ENCODE measurements at places on chromosomes 2 and 18. TPM values are rescaled to one million over a fixed set of nuclear protein-coding genes. Genes with fewer than 3 reads are reported as not detected.

GRCh38 chr2:59885541-59885940 lies 667.9 kb downstream of the BCL11A start:
- no peak for DNase-seq

GRCh38 chr18:77250501-77250925 lies 865 bp downstream of the GALR1 start:
- DNase-seq, result no peak

DNA sequence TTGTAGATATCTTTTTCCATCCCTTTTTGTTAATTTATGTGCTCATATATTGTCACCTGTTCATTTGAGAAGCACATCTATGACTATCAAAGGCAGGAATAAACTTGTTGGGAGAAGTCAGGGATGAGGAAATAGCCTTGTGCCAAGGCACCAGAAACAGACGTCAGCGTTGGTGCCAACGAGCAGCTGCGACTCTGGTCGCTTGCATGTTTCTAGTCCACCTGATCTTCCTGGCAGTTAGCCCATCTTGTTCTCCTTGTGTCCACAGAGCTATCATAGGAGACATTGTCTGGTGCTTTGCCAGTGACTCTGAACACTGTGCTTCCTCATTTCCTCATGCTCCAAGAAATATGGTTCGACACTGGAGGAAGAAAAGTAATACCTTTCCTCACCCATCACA lies 374.4 kb downstream of the PTPRM start:
- DNase-seq, result no peak

GRCh38 chr2:43717322-43717721 lies 41.1 kb upstream of the C1GALT1C1L start:
- DNase-seq, result no peak

DNA sequence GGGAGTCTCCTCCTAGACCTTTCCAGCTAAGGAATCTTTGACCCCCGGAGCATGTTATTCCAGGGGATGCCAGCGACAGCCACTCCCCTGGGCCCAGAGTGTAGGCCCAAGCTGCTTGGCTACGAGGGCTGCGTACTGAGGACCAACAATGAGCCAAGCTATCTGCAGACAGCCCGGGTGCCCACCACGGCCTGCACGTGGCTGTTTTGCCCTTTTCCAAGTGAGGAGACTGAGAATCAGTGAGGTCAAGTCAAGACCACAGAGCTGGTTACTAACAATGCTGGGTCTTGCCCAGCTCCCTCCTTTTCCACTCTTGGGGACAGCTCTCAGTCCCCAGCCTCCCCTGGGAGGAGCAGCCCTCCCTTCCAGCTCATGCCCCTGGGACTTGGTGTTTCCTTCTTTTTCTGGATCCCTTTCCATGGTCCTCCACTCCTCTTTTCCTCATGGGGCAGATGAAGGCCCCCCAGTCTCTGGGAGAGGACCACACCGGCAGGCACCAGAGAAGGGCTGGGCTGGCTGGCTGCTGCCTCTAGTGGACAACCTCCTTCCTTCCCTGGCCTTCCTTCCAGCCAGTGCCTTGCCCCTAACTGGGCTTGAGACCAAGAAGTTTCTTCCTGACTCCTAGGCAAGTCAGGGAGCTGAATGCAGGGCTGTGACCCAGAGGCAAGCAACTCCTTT lies 550 bp upstream of the MALL start:
- no peak for DNase-seq

DNA sequence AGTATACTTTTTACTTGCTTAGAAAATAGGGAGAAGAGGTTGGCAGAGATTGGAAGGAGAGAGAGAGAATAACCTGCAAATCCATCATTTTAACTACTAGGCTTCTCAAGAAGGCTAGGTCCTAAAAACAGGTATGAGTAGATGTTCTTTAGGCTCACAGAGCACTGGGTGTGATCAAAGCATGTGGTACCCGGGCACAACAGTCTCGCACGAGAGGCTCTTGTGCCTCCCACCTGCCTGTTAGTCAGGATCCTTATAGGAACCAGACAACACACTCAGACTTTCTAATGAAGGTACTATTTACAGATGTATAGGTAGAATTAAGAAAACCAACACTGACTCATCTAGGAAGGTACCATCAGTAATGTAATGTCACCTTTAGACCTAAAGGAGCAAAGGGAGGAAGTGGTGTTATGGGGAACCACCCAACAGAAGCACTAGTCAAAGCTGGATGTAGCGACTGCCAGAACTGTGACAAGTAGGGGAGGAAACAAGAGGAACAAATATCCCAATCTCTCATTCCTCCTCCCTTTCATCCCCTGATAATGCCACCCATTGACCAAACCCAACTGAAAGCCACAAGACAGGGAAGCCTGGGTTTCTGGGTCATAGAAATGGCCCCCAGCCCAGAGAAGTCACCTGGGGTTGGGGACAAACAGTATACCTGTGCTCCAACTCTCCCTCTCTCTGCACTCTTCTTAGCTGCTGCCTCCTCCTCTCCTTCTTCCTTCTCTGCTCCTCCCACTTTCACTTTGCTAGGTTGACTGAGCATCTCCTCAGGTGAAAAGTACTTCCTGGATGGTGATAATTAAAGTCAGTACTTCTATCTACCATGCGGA lies 16.0 kb upstream of the MARCHF4 start:
- DNase-seq, result no peak

- DNase-seq, result no peak
Measured at GRCh38 chr2:228675091-228675490, 493.6 kb upstream of the SPHKAP start.

SKA1 gene
- 6.8 TPM for polyA plus RNA-seq

TMEM200C gene
- polyA plus RNA-seq, result 2.3 TPM

LGALSL gene
- polyA plus RNA-seq, result 32.5 TPM

All from renal pelvis (tissue), 12 donors.